MCF 10A (cell line): ENCODE measurements at places on chromosomes 4 and X. TPM values are rescaled to one million over a fixed set of nuclear protein-coding genes. Genes with fewer than 3 reads are reported as not detected.

- DNase-seq = no peak
These were observed 362.2 kb upstream of the EMCN start for GRCh38 chr4:100880011-100880410.

MID2 gene
- 12.1 and 15.6 TPM in 2 replicates for total RNA-seq

DNA sequence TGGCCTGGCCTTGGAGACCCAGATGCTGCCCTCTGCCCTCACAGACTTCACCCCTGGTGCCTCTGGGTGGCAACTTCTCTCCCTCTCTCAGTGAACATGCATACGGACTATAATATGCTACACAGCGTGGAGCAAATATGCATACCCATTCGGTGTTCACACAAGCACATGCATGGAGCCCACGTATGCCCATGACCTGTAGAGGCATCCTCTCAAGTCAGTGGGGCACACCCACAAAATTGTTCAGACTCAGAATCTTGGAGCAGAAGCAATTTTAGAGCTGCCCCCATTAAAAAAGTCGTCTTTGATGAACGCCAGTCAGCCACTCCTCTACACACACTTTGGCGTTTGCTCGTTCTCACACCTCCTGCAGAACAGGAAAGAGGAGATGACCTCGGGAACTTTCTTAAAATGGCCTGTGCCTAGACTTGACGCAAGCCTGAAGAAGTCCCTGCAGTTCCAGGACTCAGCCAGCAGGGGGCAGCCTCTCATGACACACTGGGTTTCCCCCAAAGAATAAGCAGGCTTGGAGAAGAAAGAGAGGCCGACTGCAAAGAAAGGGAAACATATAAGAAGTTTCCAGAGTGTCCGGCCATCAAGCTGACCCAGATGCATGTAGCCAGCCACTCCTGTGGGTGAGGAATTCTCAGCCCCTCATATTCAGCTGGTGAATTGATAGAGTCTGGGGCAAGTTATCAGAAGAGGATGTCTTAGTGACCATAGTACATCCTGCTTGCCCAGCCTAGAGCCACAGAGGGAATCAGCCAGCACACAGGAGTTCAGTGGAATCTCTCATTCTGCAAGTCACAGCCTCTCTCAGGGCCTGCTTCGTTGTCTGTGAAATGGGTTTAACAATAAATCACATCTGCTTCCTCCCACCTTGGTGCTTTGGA, 17.3 kb downstream of the APLN start:
- peak; percentile 76 for DNase-seq

DNA sequence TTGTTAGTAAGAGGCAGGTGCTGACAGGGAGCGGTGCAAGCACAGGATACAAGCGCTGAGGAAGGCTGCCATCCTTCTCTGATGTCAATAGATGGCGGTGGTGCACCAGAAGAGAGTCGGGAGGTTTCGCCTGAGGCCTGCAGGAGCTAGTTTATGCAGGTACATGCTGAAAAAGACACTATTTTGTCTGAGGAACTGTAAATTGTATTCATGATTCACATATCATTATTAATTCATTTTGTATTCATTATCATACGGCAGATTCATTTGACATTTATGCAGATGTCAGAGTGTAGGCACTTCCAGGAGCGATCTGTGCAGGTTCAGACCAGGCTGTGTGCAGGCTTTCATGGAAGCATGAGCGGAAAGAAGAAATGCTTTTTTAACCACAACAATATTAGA, 824.0 kb downstream of the STIM2 start:
- peak; percentile 74 for DNase-seq

XPNPEP2 gene
- total RNA-seq = not detected in 2 replicates
